ENCODE measurements at places on chromosomes 13 and 19.

DNA sequence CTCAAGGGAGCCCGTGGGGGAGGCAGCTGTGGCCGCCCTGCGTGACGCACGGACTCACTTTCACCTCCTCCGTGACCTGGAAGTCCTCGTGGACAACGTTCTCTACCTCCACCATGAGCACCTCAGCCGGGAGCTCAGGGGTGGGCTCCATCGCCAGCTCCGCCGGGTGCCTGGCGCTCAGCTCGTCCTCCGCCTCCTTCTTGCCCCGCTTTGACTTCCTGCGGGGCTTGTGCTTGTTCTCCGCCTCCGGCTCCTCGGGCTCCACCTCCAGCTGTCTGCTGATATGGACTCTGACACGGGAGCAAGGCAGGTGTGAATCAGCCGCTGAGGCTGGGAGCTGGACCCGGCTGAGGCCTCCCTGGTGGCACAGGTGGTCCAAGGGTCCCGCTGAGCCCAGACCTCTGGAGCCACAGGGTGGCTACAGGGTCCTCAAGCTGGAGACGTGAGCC is 8.2 kb downstream of the LONP1 start:
- no peak for DNase-seq

GRCh38 chr13:20161275-20161950 is 561 bp upstream of the GJA3 start:
- no peak for DNase-seq

DNA sequence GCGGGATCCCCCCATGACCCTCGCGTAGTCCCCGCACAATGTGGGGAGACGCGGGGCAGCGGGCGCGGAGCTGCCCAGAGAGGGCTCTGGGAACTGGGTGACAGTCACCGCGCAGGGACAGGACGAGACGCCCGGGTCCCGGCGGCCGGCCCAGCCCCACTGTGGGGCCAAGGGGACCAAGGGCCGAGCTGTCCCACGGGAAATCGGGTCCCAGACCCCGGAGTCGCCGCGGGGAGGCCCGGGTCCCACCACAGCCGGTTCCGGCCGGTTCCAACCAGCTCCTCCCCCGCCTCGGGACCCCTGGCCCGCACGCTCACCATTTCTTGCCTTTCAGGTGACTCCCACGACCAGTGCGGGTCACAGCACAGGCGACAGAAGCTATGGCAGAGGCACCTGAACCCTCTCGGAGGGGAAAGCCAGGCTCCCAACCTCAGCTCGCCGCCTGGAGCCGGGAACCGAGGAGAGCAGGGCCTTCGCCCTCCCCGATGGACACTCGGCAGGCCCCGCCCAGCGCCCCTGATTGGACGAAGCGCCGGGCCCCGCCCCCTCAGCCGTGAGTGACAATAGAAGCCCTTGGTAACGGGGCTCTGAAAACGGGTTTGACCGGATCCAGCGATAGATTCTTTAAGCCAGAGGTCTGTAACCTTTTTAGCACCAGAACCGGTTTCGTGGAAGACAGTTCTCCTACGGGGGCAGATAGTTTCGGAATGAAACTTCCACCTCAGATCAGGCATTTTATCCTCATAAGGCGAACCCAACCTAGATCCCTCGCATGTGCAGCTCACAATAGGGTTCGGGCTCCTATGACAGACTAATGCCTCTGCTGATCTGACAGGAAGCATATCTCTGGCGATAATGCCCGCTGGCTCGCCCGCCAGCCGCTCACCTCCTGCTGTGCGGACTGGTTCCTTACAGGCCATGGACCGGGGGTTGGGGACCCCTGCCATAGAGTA is at the start of gene ZNF433:
ZNF433 (minus strand) TSS at position 460 of the 953 bp plus-strand sequence; CDS start at position 320, 140 bp downstream.
- DNase-seq, result peak; percentile 66

DNA sequence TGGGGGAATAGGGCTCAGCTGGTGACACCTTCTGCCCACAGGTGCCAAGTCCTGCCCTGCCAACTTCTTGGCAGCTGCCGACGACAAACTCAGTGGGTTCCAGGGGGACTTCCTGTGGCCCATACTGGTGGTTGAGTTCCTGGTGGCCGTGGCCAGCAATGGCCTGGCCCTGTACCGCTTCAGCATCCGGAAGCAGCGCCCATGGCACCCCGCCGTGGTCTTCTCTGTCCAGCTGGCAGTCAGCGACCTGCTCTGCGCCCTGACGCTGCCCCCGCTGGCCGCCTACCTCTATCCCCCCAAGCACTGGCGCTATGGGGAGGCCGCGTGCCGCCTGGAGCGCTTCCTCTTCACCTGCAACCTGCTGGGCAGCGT is 2.1 kb downstream of the P2RY11 start:
- no peak for DNase-seq

All from renal cortical epithelial cell (primary cell).